ENCODE measurements at places on chromosomes 5 and 9.

GRCh38 chr5:10590226-10590999 lies 26.5 kb downstream of the ANKRD33B start:
- DNase-seq: no peak

DNA sequence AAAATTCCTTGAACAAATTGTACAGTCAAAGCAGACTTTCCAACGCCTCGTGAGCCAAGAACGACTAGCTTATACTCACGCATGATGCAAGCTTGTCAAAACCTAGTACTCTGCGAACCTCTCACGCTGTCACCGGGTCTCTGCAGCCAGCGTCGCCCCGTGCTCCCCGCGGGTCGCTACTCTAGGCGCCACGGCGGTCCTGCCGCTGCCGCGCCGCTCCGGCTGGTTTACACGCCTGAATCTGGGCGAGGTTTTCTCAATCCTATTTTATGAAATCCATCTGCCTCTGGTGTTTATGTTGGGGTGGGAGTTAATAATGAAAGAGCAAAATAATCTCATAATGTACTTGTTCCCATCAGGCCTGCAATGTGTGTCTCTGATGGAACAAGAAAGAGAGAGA lies 90.9 kb downstream of the SV2C start:
- no peak for DNase-seq

DNA sequence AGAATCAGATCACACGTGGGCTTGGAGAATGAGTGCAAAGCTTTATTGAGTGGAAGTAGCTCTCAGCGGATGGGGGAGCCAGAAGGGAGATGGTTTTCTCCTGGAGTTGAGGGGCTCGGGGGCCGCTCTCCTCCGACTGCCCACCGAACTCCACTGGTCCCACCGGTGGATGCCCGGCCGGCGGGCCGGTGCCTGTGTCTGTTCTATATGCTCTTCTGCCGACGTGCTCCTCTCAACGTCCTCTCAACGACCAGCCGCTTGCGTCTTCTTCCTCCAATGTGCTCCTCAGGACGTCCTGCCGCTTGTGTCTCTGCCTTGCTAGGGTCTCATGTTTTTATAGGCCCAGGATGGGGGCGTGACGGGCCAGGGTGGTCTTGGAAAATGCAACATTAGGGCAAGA lies 161.9 kb downstream of the MUSK start:
- no peak for DNase-seq

DNA sequence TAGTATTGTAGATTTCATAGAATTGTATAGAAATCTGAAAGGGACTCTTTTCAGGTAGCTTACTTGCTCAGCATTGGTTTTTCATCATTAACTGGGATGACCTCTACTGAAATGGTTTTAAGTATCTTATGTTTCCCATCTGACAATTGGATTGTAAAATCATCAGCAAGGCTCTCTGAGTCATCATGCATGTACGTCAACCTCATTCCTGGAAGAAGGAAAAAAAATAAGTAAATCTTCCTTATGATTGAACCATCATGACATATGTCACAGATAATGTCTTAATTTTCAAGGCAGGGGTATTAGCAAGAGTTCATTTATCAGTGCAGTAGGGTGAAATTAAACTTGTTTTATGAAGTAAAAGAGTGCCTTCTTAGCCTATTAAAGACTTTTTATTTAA lies 74.9 kb upstream of the CER1 start:
- no peak for DNase-seq

- no peak for DNase-seq
These were observed 85.2 kb downstream of the CYFIP2 start for GRCh38 chr5:157350939-157351801.

GRCh38 chr5:112339761-112340160 lies 79.3 kb downstream of the EPB41L4A start:
- DNase-seq: no peak

GRCh38 chr5:131536211-131536826 lies 98.7 kb downstream of the RAPGEF6 start:
- DNase-seq: peak; percentile 40

DNA sequence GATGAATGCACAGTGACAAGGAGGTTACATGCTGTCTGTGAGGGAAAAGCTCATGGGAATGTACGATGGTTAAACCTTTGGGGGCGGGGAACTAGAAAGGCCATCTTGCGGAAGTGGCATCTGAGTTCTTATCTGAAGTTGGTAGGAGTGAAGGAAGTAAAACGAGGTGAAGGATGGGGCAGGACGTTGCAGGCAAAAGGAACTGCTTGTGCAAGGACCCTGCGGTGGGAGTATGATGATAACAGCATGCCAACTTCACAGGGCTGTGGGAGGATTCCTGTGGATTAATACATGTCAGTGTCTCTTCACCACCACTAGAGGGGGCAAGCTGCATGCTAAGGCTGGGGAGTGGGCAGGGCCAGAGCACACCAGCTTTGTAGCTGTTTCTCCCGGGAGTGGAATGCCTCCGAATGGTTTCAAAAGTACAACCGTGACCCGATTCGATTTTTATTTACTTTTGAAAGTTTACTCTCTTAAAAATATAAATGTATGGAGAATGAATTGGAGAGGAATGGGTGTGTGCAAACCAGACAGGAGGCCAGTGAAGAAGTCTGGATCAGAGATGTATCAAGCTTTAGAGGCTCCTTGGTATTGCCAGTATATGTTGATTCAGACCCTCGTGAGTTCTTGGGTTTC lies 62.5 kb downstream of the CYFIP2 start:
- DNase-seq: peak; percentile 60

- no peak for DNase-seq
These were observed 30.2 kb upstream of the SPEF2 start for GRCh38 chr5:35587419-35587818.

Measured in NCI-H510A treated with DMSO at 0.1 percent for 48 hours (cell line).